SJCRH30 (cell line): ENCODE measurements at places on chromosomes 4 and X.
A peak's percentile ranks its signal among the peaks of the same experiment; 100 is the strongest.

- DNase-seq = no peak
Measured at GRCh38 chr4:140038031-140038533, 115.9 kb downstream of the MAML3 start.

GRCh38 chr4:35216636-35217035 is 1027.7 kb downstream of the ARAP2 start:
- no peak for DNase-seq

DNA sequence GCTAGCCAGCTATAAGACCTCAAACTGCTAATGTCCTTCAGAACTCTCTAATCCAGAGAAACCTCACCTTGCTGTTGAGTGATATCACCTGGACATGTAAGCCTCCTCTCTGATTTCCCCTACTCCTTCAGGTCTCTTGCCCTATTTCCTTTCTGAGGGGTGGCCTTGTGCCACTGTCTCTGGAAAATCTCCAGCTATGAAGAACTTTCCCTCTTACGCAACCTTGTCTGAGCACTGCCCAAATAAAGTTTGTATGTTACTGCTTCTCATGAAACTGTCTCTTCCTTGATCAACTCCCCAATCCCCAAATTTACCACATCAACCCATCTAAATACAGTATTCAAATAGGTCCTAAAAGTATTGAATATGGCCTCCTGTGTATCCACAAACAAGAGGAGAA is 53.5 kb upstream of the VEGFD start:
- DNase-seq = no peak

DNA sequence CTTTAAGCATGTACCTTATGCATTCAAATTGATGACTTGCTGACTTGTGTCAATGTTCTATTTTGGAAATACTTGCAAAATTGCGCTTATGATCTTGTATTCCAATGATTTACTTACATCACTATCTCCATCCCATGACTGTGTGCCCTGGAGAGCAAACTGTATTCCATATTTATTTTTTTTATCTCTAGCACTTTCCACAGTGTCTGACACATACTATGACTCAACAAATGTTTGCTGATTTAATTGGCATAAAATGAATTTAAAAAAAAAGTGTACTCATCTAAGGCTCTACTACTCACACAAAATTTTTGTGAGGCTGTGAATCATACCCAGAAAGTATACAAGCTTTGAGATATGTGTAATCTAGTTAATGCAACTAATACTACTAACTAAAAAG is 1066.8 kb upstream of the ADGRL3 start:
- DNase-seq = no peak

- DNase-seq = no peak
Measured at GRCh38 chr4:184951668-184952160, 66.6 kb upstream of the HELT start.

GRCh38 chr4:647481-647880 is 22.1 kb downstream of the PDE6B start:
- DNase-seq = no peak

GRCh38 chr4:110294165-110294564 is 95.8 kb upstream of the ELOVL6 start:
- DNase-seq = peak; percentile 18
